ENCODE measurements at places on chromosomes 1 and 21. TPM values are rescaled to one million over a fixed set of nuclear protein-coding genes. Genes with fewer than 3 reads are reported as not detected.

PRELP gene
- total RNA-seq: 0.30 TPM

C1orf115 gene
- 5.1 TPM for total RNA-seq

OPTC gene
- total RNA-seq: not detected

SLC1A7 gene
- total RNA-seq: 0.38 TPM

ZNF362 gene
- 36.0 TPM for total RNA-seq

ZFYVE9 gene
- total RNA-seq: 13.8 TPM

OLIG1 gene
- total RNA-seq: 1.8 TPM

RIMKLA gene
- 8.6 TPM for total RNA-seq

HJV gene
- total RNA-seq: 0.68 TPM

ANKRD65 gene
- total RNA-seq: 0.65 TPM

ANGEL2 gene
- 40.9 TPM for total RNA-seq

- no peak for ATAC-seq
Observed at GRCh38 chr21:43269440-43269839, 100.6 kb downstream of the CRYAA start.

- ATAC-seq: no peak
Observed at GRCh38 chr1:11447903-11448302, 31.1 kb upstream of the DISP3 start.

DNA sequence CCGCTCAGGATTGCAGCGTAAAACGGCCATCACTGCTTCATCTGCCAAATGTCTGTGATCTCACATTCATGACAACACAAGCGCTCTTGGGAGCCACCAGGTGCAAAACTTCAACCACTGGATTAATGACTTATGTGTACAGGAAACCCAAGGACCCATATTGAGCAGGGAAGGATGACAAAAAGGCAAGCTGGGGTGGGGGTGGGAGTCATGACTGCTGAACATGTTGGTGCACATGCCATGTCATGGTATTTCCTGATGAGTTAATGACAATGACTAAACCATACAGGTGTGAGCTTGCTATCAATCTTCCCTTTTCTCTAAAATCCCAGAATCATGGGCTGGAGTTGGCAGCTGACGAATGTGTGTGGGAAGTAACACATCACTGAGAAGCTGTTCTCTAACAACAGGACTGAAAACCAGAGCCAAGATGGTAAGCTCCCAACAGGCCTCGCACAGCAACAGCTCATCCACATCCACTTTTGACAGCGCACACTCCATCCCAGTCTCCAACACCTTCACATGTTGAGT lies 3.1 kb upstream of the SH2D5 start:
- no peak for ATAC-seq

DNA sequence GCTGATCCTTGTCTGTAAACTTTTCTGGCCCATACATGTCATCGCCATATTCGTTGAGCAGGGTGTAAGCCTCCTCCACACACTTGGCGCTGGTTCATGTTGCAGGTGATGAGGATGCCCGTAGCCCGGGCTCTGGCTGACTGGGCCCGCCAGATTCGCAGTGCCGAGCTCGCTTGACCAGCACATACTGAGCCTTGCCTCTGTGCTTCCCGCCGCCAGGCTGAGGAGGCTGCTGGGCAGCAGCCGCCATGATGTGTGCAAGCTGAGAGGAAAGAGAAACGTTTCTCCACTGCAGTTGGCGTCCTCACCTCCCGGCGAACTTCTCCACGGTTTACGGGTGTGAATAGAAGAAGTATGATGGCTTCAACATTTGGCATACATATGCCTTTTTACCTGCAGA lies 89.2 kb downstream of the LTN1 start:
- ATAC-seq: no peak

GRCh38 chr1:38817267-38818174 lies 42.1 kb downstream of the RRAGC start:
- ATAC-seq: no peak

GRCh38 chr1:15526021-15526489 lies 593 bp upstream of the DNAJC16 start:
- no peak for ATAC-seq

DNA sequence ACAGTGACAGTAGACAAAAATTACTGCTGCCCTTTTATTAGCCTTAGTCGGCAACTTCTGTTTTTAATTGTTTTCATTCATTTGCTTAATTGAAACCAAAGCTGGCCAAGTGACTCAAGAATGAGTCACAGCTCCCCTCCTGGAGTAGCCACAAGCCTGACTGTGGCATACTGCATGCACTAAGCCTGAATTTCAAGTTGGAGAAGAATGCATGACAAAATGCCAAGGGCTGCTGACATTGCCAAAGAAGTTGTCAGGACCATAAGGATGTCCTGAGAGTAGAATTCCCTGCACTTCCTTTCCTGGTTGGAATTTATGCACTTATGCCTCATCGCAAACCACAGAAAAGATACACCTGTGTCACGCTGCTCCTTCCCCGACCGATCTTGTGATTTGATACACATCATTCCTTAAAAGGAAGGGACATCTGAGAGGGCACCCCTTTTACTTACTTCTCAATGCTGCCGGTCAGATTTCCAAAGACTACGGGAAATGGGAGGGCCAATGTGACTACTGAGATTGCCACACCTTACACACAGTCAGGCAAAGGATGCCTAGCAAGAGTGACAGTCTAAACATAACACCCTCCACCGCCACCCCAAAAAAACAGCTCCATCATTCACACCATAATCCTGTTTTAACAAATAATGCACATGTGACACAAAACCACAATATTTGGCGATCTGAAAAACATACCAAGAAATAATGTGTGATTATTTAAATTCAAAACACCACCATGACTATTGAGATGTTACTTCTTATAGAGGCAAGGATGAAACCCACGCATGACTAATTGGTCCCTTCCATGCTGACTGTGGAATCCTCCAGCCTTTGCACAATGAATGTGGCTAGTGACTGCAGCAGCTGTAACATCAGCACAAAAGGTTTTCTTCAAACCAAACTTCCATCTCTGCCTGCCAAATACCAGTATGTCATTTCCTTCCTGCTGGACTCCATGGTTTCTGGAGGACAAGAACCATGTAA lies 28.2 kb downstream of the VAV3 start:
- ATAC-seq: peak; percentile 52

- ATAC-seq: no peak
Observed at GRCh38 chr1:84861988-84862644, 30.9 kb downstream of the LPAR3 start.

GRCh38 chr1:172823534-172823933 lies 164.6 kb downstream of the FASLG start:
- ATAC-seq: no peak

- ATAC-seq: no peak
Observed at GRCh38 chr1:151980287-151981177, 13.1 kb downstream of the S100A10 start.

DNA sequence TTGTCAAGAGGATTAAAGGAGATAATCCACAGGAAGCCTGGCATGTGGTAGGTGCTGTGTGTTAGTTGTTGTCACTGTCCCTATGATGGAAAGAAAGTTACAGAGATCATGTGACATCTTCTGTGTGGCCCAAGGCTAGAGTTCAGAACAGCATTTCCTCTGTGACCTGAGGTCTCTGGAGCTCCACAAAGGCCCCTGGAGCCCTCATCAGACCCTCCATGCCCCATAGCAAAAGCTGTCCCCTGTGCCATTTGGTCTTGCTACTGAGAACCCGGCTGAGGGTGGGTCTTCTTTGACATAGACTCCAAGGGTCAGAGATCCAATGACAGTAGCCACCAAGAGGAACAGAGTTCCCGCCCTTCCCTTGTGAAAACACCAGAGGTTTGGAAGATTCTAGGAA lies 8.1 kb downstream of the CELA2B start:
- no peak for ATAC-seq

GRCh38 chr1:44283524-44284173 lies 70.4 kb downstream of the DMAP1 start:
- no peak for ATAC-seq

DNA sequence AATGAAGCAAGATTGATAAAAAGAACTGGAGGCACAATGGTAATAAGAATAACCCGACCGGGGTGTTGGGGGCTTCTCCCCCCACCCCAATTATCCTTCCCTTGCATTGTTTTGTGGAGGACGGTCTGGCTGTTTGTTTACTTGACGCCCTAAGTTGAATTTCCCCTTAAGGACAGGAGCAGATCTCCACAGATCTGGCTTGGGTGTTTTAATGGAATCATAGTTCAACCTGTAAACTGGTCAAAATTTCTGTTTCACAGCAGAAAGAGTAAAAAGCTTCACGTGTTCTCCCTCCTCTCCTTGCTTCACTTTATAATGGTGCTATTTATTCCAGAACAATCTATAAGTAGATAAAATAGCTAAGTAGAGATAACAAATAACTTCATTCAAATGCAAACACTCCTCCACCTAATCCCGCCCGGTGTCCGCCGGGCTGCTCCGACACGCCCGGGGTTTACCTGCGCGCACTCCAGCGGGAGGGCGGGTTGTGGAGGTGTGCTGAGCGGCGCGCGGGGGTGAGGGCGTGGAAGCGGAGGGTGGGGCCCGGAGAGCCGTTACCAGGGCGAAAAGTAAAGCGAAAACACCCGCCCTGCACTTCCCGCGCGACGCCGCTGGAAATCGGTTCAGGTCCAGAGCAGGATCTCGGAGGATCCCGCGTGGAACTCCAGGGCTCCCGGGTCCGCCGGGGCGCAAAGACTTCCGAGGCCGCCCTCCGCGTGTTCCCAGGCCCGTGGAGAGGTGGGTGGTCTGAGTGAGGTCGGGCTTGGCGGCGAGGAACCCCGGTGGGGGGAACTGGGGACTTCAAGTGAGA lies 2.0 kb upstream of the ATF3 start:
- ATAC-seq: no peak

DNA sequence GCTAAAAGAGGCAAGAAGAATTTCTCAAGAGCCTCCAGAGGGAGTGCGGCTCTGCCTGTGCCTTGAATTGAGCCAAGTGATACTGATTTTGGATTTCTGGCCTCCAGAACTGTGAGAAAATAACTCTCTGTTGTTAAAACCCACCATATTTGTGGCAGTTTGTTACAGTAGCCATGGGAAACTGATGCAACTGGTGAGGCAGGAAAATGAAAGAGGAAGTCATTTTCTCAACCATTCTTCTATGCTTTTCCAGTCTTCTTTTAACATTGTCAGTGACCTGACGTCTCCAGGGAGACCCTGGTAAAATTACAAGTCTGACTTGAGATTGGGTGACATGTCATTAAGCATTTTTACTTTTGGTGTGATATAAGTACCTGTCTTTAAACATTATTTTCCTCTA lies 5.8 kb downstream of the OR6P1 start:
- ATAC-seq: no peak

DNA sequence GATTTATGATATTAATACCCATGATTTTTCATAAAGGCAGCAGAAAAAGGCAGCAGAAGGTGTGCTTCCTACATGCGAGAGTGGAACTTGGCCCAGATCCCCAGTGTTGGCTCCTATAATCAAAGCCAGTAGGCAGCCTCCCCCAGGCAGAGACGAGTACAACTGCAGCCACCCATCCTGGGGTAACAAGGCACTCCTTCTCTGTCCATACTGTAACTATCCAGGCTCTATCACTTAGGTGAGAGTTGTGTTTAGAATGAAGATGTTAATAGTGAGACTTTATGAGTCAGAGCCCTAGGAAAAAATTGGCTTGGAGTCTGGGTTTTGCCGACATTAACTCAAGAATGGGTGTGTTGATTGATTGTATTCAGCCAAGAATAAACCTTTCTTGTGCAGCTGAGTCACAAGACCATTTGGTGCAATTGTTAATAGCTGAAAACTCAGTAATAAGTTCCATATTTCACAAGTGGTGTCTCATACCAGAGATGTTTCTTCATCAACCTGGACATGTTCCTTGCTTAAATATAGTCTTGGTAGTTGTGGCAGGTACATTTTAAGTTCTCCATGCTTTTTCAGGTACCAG lies 322.3 kb downstream of the DUSP10 start:
- peak; percentile 97 for ATAC-seq

GRCh38 chr1:205271745-205272144 lies 44.0 kb downstream of the TMCC2 start:
- no peak for ATAC-seq

DNA sequence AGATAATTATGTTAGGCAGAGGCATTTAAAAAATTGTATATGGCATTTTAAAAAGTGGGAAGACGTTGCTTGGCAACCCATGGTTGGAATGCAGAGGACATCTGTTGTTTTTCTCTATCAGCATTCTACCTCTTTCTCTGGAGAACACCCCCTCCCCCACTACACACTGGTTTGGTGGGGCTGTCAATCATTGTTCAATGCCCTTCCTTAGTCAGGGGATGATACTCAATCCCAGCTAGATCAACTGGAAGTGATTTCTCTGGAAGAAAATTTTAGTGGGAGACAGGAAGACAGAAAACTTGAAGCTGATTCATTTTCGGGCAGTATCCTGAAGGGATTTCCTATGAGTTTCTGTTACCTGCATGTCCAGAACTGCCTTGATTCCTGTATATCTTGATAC lies 35.7 kb upstream of the CAP1 start:
- peak; percentile 31 for ATAC-seq

DNA sequence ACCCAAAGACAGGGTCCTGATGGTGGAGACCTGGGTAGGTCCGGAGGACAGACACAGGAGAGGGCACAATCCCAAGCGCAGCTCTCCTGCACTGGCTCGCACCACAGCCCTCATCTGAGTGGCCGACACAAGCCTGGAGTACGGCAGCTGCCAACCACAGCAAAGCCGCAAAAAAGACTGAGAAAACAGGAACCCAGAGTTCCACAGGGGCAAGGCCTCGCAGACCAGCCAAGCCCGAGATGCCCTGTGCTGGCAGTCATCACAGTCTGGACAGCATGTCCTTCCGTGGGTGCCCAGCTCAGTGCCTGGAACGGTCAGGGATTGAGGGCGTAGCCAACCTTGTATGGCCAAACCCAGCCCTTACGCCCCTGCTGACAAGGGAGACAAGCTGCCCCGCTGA lies 11.4 kb downstream of the ZBTB48 start:
- no peak for ATAC-seq

DNA sequence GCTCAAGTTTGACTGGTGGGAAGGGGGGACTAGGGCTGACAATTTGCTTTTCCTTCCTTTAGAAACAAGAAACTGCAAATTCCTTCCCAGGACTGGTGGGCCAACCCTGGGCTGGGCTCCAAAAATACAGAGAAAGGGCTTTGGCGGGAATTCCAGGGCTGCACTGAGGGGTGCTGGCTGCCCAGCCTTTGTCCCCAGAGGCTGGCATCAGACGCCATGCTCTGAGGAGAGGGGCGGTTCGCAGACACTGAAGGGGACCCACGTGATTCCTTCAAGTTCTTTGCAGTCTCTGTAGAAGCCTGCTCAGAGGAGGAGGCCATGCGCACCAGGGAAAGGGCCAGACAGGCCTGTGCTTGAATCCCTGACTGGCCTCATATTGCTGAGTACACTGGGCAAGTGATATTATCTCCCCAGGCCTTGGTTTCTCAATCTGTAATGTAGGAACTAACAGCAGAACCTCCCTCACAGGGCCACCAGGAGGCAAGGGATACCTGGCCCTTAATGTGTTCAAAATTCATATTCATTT lies 119.5 kb downstream of the EPHB2 start:
- no peak for ATAC-seq

- ATAC-seq: peak; percentile 58
Observed at GRCh38 chr1:152459596-152460528, 45.8 kb upstream of the CRNN start.
